ENCODE measurements at places on chromosomes 5 and 9.

DNA sequence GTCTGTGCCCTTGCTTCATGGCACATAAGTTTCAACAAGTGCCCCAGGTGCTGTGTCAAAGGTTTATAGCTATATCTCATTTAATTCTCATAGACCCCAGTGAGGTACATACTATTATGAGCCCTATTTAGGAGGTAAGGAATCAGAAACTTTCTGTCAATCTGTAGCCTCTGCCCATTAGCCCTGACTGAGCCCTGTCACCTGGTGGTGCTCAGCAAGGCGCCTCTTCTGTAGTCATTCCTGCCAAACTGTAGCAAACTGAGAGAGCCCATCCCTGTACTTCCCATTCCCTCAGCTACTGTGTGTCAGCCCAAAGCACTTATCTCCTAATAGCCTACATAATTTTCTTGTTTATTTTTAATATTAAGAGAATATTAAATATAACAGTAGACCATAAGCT lies 46.5 kb upstream of the FOXI1 start:
- DNase-seq, result no peak

DNA sequence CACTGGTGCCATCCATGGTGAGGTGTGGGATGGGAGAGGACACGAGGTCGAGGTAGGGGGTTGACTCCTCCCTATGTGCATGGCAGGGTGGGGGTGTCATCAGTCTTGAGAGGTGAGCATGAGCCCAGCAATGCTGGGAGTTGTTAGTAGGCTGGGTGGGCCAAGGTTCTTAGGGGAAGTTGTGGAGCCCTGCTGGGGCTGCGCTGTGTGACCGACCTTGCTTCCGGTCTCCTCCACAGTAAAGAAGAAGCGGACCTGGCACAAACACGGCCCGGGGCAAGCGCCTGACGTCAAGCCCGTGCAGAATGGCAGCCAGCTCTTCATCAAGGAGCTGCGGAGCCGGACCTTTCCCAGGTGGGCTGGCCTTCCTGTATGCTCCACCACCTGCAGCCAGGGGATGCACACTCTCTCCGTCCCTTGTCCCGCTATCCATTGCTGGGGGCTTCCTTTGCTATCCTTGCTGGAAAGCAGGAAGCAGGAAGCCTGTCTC lies 59.8 kb downstream of the PHF2 start:
- DNase-seq, result no peak

DNA sequence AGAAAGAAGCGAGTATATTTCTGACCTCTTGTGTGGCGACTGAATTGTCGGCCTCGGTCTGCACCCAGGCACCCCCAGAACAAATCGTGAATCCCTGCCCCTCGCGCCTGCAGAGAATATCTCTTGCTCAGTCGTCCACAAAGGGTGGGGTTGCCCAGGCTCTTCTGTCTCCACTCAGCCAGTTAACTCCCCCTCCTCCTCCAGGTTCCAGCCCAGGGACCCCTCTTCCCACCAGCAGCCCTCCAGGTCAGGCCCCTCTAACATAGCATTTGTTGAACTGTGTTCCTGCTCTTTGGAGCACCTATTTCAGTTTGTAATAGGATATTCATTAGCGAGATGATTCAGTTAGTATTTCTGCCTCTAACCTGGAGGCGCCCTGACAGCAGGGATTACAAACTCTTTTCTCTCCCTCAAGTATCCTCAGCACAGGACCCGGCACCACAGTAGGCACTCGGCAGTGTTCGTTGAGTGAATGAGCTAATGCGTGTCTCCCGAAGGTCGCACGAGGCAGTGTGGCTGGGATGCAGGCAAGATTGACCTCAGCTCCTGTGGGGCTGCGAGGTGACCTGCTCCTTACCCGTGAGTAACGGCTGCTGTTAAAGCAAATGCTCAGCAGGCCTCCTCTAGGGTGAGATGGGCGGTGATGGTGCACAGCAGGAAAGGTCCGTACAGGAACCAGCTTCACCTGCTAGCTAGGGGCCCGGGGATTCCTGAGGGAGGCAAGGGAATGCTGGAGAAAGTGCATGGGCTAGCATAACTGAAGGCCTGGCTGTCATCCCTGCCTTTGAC lies 25.8 kb downstream of the ZBTB34 start:
- no peak for DNase-seq

GRCh38 chr5:170268884-170269283 lies 28.7 kb downstream of the LCP2 start:
- no peak for DNase-seq

- no peak for DNase-seq
Measured at GRCh38 chr9:72982146-72982799, 29.4 kb upstream of the ALDH1A1 start.

- no peak for DNase-seq
Measured at GRCh38 chr5:142097681-142098080, 10.9 kb upstream of the NDFIP1 start.

DNA sequence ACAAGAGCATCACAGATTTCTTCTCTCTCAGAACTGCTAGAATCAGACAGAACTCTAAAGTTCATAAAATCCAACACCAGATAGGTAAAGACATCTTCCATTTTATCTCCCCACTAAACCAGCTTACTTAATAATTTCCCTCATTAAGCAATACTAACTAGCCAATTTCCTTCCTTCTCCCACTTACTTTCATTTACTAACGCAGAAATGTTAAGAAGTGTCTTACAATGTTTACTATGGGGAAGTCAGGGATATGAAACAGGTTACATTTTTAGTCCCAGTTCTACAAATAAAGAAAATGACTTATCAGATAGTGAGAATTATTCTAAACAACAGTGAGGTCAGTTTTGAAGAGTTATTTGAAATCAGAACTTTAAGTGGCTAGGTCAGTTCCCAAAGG lies 236.5 kb downstream of the FBXL17 start:
- DNase-seq, result no peak

DNA sequence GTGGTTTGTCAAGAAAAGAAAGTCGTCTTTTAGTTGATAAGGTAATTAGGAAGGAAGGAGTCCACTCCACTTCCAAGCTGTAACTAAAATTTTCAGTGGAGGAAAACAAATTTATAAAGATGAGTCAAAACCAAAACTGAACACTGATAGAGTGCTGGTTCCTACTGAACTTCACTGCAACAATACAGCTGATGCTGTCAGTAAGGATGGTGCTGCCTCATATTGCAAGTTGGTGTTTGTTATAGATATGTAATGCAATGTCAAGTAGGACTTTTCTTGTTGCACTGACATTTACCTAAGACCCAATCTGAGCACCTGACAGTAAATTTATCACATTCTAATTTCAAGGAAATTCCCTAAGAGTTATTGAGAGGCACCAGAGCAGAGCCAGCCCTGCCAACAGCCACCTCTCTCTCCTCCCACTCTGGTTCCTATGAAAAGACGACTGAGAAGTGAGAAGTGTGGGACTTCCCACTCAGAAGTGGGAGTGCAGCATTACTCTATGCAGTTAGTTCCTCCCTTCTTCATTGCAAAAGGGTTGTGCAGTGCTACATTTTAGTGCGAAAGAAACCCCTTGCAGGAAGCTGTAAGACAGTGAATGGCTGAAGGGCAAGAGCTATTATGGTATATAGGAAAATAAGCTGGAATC lies 350.8 kb downstream of the NFIB start:
- DNase-seq, result no peak

All from RKO (cell line).